ENCODE measurements at places on chromosomes 7 and 10. TPM values are rescaled to one million over a fixed set of nuclear protein-coding genes. Genes with fewer than 3 reads are reported as not detected.

The LDB3 gene
- polyA plus RNA-seq: 1.3 TPM

The AFAP1L2 gene
- 35.3 TPM for polyA plus RNA-seq

- H3K27ac ChIP-seq: no peak overlapping the region
- no peak overlapping the region for H3K4me3 ChIP-seq
- H3K27me3 ChIP-seq: no peaks in the 10 kb centered on the region
- no peaks in the 10 kb centered on the region for H3K36me3 ChIP-seq
- H3K4me1 ChIP-seq: no peaks in the 10 kb centered on the region
These were observed 276.5 kb upstream of the TEX47 start for GRCh38 chr7:89072081-89072480.

GRCh38 chr7:590731-591551 is 71.3 kb upstream of the PDGFA start:
- no peak for DNase-seq
- H3K27ac ChIP-seq: no peak overlapping the region
- no peaks in the 10 kb centered on the region for H3K36me3 ChIP-seq
- no peaks in the 10 kb centered on the region for H3K27me3 ChIP-seq
- no peak overlapping the region for H3K4me3 ChIP-seq

GRCh38 chr7:131381069-131381838 is 53.6 kb downstream of the MKLN1 start:
- H3K36me3 ChIP-seq: no peaks in the 10 kb centered on the region
- no peak overlapping the region for H3K27ac ChIP-seq
- H3K4me1 ChIP-seq: peaks cover 13% of the 10 kb centered on the region
- DNase-seq: no peak
- H3K4me3 ChIP-seq: no peak overlapping the region

Measured in left lung (tissue), 14 donors.